ENCODE measurements at places on chromosomes 5 and 9. TPM values are rescaled to one million over a fixed set of nuclear protein-coding genes. Genes with fewer than 3 reads are reported as not detected.
A peak's percentile ranks its signal among the peaks of the same experiment; 100 is the strongest.

DNA sequence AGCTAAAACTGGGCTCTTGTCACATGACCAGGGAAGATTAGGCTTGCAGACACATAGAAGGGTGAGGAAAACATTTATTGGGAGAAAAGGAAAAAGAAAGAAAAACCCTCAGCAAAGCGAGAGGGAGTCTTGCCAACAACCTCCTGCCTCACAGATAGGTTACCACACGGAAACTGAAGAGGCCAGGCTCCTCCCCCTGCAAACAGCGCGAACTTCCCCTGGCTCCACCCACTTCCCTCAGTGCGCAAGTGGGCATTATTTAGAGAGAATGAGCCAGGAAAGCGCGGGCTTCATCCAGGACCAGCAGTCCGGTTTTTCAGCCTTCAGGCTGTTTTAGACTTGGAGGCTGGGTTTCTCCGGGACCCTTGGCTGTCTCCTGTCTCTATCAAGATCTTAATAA lies 70.3 kb downstream of the STK32A start:
- H3K27ac ChIP-seq = no peak overlapping the region
- DNase-seq = no peak
- H3K27me3 ChIP-seq = no peaks in the 10 kb centered on the region
- no peaks in the 10 kb centered on the region for H3K36me3 ChIP-seq
- H3K4me3 ChIP-seq = no peak overlapping the region
- H3K4me1 ChIP-seq = peaks cover 31% of the 10 kb centered on the region

- no peak overlapping the region for H3K27ac ChIP-seq
- no peaks in the 10 kb centered on the region for H3K36me3 ChIP-seq
- no peak for DNase-seq
- H3K4me3 ChIP-seq = no peak overlapping the region
- peaks cover 11% of the 10 kb centered on the region for H3K4me1 ChIP-seq
Observed at GRCh38 chr5:119358901-119359603, 3.2 kb downstream of the TNFAIP8 start.

DNA sequence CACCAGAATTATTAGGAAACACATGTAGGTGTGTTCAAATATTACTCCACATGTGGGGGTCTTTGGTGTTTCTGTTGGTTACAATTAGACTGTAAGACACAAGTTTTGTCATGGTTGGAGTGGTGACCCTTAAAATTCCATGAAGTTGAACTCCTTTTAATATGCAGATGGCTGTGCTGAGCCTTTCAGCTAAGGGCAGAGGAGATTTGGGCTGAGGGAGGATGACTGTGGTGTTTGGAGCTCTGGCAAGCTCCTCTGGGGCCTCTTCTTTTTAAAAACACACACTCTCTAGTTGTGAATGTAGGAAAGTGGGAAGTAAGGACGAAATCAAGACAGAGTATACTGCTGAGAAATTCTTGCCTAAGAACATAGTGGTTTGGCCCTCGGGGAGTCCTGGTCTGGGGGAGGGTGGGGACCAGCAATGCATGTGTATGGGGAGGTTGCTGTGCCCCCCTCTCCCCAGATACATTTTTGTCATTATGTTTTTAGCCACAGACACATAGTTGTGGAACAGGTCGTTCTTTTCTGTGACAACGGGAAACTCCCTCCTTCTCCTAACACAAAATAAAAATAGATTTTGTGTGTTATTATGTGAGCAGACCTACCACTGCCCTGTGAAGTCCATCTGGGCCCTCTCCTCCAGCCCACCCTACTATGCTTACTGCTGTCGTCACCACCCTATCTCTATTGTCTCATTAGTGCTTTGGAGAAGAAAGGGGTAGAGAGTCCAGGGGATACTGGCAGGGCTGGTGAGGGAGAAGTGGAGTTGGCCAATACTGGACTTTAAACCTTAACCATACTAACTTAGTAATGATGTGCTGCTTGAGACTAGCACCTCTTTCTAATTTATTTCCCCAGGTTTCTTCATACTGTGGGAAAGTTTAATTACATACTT lies 10.0 kb downstream of the SMARCA2 start:
- peak overlapping the region; percentile 96 for H3K27ac ChIP-seq
- no peaks in the 10 kb centered on the region for H3K27me3 ChIP-seq
- H3K36me3 ChIP-seq = no peaks in the 10 kb centered on the region

GRCh38 chr5:77683171-77683732 lies 44.7 kb upstream of the OTP start:
- H3K36me3 ChIP-seq = no peaks in the 10 kb centered on the region
- no peaks in the 10 kb centered on the region for H3K27me3 ChIP-seq
- H3K4me3 ChIP-seq = no peak overlapping the region
- no peak for DNase-seq
- no peaks in the 10 kb centered on the region for H3K4me1 ChIP-seq
- no peak overlapping the region for H3K27ac ChIP-seq

- no peaks in the 10 kb centered on the region for H3K4me1 ChIP-seq
- H3K27me3 ChIP-seq = peaks cover 11% of the 10 kb centered on the region
- H3K36me3 ChIP-seq = no peaks in the 10 kb centered on the region
- DNase-seq = no peak
- no peak overlapping the region for H3K4me3 ChIP-seq
- no peak overlapping the region for H3K27ac ChIP-seq
Observed at GRCh38 chr5:14600846-14601245, 19.3 kb downstream of the OTULINL start.

DNA sequence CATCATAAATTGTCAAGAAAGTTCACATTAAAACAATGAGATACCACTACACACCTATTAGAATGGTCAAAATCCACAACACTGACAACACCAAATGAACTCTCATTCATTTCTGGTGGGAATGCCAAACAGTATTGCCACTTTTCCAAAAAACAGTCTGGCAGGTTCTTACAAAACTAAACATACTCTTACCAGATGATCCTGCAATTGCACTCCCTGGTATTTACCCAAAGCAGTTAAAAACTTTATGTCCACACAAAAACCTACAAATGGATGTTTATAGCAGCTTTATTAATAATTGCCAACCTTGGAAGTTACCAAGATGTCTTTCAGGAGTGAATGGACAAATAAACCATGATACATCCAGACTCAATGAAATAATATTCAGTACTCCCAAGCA lies 56.8 kb downstream of the ZNF608 start:
- no peaks in the 10 kb centered on the region for H3K4me1 ChIP-seq
- H3K27me3 ChIP-seq = no peaks in the 10 kb centered on the region
- H3K36me3 ChIP-seq = no peaks in the 10 kb centered on the region
- no peak for DNase-seq
- no peak overlapping the region for H3K27ac ChIP-seq
- no peak overlapping the region for H3K4me3 ChIP-seq

OLFM1 gene
- total RNA-seq = 0.95 TPM

Data from endothelial cell of umbilical vein (primary cell).